ENCODE measurements at places on chromosomes 6 and 20. TPM values are rescaled to one million over a fixed set of nuclear protein-coding genes. Genes with fewer than 3 reads are reported as not detected.

NRSN1 gene
- not detected for total RNA-seq

PDE7B gene
- 0.27 TPM for total RNA-seq

COL19A1 gene
- total RNA-seq = 0.10 TPM

BMP6 gene
- not detected for total RNA-seq

CRISP2 gene
- total RNA-seq = not detected

KHDC1L gene
- total RNA-seq = not detected

C20orf144 gene
- 0.43 TPM for total RNA-seq

LINC00237 gene
- total RNA-seq = not detected

GGTLC1 gene
- not detected for total RNA-seq

SLC22A7 gene
- not detected for total RNA-seq

Data from activated naive CD4-positive, alpha-beta T cell treated with anti-CD3 and anti-CD28 coated beads, Interleukin-2, amount 50 U/mL, for 72 hours (primary cell).